ENCODE measurements at places on chromosomes 12 and 14.
A peak's percentile ranks its signal among the peaks of the same experiment; 100 is the strongest.

- DNase-seq: no peak
Observed at GRCh38 chr12:15700595-15700994, 88.6 kb downstream of the EPS8 start.

DNA sequence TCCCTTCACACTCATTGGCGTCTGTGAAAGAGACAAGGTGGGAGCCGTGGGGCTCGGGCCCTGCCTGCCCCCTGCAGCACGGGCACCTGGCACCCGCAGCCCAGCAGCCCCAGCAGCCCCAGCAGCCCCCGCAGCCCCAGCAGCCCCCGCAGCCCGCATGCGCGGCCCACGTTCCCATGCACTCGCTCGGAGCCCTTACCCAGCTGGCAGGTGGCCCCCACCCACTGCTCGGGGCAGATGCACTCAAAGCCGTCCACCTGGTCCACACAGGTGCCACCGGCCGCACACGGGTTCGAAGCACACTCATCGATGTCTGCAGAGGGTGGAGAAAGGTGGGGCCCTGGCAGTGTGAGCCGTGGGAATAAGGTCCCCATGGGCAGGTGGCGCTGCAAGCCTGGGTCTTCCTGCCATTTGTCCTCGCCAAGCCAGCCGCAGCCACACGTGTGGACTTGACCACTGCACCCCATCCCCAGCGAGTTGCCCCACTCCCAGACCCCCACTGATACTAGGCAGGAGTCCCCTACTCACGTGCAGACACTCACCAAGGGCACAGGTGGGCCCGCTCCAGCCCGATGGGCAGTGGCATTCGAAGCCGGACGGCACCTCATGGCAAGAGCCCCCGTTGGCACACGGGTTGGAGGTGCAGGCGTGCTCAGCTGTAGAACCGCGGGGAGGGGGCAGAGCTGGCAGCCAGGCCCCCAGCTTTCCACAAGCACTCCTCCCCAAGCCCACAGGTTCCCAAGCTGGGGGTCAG, 17.3 kb downstream of the JAG2 start:
- no peak for DNase-seq

DNA sequence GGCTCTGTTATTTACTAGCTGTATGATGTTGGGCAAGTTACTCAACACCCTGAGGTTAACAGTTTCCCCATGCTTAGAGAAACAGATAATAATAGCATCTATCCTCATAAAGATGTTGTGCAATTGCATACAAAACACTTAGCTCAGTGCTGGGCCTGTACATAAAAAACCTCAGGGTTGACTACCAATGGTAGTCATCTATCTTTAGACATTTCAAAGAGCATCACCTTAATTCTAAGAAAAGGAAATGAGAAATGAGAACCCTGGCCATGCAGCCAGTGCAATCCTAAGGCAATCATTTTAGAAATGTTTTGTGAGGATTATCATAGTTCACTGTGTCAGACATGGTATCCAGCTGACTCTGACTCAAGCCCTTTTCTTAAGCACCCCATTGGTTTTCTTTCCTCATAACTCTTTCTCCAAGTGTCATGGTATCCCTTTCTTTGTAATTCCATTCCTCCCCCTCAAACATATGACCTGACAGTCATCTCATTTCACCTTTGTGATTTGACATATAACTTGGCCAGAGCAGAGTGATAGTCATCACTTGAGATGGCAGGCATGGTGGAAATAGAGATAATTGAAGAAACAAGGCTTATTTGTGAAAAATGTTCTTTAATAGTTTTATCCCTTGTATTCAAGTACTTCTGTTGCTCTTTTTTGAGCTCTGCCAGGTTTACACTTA, 29.5 kb upstream of the OSBPL8 start:
- no peak for DNase-seq

DNA sequence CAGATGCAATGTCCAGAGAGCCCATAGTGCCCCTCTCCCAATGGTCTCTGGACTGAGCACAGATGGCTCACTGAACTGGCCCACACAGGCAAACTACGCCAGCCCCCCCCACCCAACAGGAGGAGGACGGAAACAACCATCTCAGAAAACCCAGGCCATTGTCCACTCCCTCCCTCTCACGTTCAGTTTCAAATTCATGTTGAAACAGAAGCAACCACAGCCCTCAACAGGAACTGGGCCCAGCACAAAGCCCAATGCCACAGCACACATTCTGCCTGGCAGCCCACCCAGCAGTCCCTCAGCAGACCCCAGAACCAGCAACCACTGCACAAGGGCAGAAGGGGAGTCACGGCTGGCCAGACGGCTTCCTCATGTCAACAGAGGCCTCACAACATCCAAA, 10.6 kb downstream of the CCDC88C start:
- DNase-seq: no peak

GRCh38 chr14:103393676-103394626, 8.7 kb downstream of the MARK3 start:
- no peak for DNase-seq

GRCh38 chr12:104502217-104502616, 45.5 kb downstream of the CHST11 start:
- DNase-seq: no peak

DNA sequence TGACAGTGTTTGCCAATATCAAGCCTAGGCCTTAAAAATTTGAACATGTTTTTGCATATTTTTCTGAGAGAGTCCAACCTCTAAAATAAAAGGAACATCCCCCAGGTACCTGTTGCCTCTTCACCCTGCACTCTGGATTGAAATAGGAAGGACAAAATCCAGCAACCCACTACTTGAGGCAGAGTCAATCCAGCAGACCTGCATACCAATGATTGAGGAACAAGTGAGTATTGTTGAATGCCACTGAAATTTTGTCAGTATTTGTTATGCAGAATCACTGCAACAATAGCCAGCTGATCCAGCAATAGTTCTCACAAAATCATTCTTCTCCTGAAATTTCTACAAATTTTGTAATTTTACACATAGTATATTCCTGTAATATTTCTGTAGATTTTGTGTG, 460.6 kb upstream of the FOXG1 start:
- no peak for DNase-seq

GRCh38 chr12:26697217-26697616, 135.8 kb downstream of the ITPR2 start:
- no peak for DNase-seq

DNA sequence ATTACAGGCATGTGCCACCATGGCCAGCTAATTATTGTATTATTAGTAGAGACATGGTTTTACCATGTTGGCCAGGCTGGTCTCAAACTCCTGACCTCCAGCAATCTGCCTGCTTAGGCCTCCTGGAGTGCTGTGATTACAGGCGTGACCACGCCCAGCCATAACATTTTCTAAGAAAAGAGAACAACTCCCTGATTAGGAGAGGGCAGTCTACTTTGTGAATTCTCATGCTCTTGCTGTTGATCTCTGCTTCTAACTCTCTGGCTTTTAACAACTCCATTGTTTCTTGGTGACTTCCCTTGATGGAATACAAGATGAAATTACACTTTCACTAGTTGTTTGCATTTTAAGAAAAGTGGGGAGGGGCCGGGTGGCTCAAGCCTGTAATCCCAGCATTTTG, 33.6 kb downstream of the SSH1 start:
- no peak for DNase-seq

GRCh38 chr12:124817076-124818000, 46.3 kb downstream of the SCARB1 start:
- no peak for DNase-seq

DNA sequence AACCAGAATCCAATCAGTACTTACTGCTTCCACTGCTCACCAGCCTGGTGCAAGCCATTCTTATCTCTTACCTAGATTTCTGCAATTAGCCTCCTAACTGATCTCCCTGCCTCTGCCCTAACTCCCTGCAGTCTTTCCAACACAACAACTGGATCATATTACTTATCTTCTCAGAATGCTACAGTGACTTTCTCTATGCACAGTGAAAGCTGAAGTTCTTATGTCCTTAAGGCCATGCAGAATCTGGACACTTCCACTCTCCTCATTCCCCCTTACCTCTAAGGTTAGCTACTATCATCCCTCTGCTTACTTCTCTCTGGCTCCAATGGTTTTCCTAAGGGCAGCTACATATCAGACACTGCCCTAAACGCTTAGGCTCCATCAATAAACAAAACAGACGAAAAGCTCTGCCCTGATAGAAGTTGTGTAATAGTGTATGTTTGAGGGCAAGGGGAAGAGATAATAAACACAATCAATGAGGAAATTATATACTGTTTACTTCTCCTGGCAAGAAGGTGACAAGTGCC, 4.0 kb downstream of the KTN1 start:
- DNase-seq: no peak

- DNase-seq: no peak
Observed at GRCh38 chr14:75041613-75042012, 9.7 kb downstream of the MLH3 start.

GRCh38 chr12:84718906-84719305, 193.7 kb downstream of the SLC6A15 start:
- DNase-seq: no peak

GRCh38 chr12:49342066-49342913, 4.4 kb upstream of the DNAJC22 start:
- DNase-seq: peak; percentile 52

DNA sequence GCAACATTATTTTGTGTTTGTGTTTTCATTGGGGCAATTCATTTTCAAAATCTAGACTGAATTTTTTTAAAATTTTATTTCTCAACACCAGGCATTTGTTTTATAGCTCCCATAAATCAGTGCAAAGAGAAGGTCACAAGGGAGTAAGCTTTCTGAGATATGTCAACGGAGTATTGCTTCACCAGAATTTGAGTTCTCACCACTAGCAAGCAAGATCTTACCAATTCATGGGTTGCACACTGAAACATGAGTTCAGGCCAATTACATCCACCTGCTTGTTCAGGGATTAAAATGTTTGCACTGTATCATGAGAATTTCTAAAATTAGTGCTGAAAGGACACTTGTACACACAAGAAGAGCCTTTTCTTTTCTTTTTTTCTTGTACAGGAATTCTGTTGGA, 121.9 kb downstream of the CAND1 start:
- no peak for DNase-seq

DNA sequence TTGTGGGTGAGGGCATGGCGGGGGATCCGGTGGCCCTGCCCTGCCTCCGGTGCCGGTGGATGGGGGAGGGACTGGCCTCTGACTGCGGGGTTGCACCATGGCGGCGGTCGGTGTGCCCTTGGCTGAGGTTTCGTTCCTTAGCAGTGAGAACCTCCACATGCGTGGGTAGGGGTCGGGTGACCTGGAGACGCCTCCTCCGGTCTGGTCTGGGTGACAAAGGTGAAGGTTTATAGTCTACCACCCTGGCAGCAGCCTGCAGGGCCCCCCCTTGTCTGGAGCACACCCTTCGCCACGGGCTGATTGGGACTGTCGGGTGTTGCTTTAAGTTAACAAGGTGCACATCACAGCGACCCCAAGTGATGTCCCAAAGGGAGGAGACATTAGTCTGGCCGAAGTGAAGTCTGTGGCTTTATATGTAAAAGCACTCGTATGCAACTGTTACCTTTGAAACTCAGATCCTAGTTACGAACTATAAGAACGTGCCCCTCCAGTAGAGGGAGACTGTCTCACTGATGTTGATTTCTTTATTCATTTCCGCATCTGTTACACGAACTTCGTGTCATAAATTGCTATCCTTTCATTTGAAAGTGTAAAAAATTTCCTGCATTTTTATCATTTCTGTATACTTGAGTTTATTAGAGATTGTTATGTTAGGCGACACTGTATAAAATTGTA, 74.4 kb downstream of the WDR20 start:
- DNase-seq: no peak

GRCh38 chr12:110180591-110181005, 56.4 kb downstream of the IFT81 start:
- DNase-seq: no peak

DNA sequence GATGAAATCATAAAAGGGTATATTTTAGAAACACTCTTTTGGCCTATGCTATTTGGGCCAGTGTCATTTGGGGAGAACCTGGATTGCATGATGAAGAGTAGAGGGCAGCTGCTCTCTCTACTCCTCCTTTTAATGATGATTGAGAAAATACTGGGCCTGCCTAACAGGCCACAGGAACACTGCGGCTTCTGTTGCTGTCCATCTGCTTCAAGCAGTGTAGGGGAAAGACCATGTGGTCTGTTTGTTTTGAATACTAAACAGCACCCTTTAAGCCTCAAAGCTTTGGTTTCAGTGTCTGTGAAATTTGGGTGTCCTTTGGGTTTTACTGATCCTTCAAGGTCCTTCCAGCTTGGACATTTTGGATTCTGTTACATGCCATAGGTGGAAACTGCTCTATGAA, 78.0 kb downstream of the TTC6 start:
- no peak for DNase-seq

- DNase-seq: no peak
Observed at GRCh38 chr12:59005193-59005955, 85.1 kb upstream of the LRIG3 start.

DNA sequence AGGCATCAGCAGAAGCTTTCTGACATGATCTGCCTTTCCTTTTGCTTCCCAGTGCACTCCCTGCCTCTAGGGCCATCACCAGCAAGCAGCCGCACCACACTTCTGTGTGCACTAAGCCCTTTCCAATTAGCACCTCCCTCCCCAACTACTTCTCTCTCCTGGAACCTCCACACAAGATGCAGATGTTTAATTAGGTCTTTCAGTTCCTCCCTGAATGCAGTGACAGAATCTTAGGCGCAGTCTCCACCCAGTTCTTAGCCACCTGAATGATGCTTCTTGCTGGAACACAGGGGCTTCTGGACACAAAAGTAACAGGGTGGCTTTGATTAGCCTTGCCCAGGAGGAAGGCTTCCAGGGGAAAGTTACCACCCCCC, 32.9 kb downstream of the NIN start:
- no peak for DNase-seq

- no peak for DNase-seq
Observed at GRCh38 chr14:102606296-102606695, 13.8 kb downstream of the RCOR1 start.

DNA sequence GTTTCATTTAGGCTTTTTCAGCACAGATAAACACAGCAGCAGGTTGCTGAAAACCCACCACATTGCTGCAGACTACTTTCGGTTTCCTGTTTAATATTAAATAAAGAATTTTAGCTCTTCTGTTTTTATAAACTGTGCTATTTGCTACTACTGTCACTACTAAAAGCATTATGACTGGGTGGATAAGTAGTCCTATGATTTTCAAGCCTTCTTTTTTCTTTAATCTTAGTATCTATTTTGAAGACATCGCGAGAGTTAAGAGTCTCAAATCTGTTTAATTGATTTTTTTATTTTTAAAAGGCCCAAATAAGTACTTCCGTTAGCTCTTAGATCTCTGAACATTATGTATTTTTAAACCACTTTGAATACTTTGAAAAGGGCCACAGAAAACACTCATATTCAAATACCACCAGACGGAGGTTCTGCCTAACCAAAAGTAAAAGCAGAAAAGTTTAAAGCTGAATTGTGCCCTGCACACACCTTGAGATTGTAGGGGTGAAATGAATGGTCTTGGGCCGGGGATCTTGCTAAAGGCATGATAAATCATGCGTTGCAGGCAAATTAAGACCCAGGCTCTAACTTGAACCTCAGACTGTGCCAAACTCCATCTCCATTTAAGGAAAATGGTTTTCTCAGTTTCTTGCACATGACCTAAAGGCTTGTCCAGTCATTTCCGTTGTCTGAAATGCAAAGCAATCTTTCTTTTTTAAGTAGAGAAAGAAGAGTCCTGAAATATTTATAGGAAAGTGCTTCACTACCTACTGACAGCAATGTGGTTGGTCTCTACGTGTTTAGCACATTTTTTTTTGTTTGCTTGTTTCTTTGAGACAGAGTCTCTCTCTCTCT, 13.6 kb upstream of the FOXN3 start:
- no peak for DNase-seq

- no peak for DNase-seq
Observed at GRCh38 chr14:100776681-100777365, 49.1 kb upstream of the MEG3 start.

Data from NCI-H2081 treated with DMSO at 0.1 percent for 48 hours (cell line).